ENCODE measurements at places on chromosomes 2 and 18. TPM values are rescaled to one million over a fixed set of nuclear protein-coding genes. Genes with fewer than 3 reads are reported as not detected.

Gene CPLX4
- not detected for total RNA-seq

Gene SFTPB
- total RNA-seq: not detected

Gene ADCYAP1
- not detected for total RNA-seq

Gene CMPK2
- 10.2 TPM for total RNA-seq

Gene CKAP2L
- 0.70 TPM for total RNA-seq

Gene SERPINB13
- not detected for total RNA-seq

Gene NXPH2
- total RNA-seq: not detected

DNA sequence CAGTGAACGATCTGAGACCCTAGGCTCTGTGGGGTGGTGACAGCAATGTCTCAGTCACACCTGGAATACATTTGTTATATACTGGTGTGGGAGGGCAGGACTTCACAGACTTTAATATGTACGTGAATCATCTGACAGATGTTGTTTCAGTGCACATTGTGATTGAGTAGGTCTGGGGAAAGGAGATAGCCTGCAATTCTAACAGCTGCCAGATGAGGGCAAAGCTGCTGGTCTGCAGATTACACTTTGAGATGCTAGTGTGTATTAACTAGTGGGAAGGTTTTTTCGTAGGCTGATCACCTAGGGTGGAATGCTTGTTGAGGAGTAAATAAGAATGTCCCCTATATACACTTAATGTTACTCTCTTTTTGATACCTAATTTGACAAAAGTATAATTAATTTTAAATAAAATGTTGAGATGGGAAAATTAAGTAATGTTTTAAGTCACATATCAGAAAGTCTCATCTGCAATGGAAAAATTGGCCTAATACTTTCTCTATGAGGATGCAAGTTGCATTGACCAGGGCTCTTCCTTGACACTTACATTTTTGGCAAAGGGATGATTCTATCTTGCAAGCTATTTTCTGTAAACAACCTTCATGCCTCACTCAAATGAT, 496.9 kb upstream of the HNMT start:
- H3K36me3 ChIP-seq: no peaks in the 10 kb centered on the region
- H3K27ac ChIP-seq: no peak overlapping the region
- H3K4me3 ChIP-seq: no peak overlapping the region

- no peak overlapping the region for H3K27ac ChIP-seq
- no peaks in the 10 kb centered on the region for H3K36me3 ChIP-seq
- H3K4me3 ChIP-seq: no peak overlapping the region
- DNase-seq: no peak
- no peaks in the 10 kb centered on the region for H3K4me1 ChIP-seq
- H3K27me3 ChIP-seq: no peaks in the 10 kb centered on the region
Observed at GRCh38 chr2:129726216-129726615, 253.2 kb upstream of the RAB6C start.

- DNase-seq: no peak
- H3K27ac ChIP-seq: no peak overlapping the region
- no peak overlapping the region for H3K4me3 ChIP-seq
- H3K36me3 ChIP-seq: no peaks in the 10 kb centered on the region
- no peaks in the 10 kb centered on the region for H3K27me3 ChIP-seq
Observed at GRCh38 chr18:59453468-59453961, 94.5 kb upstream of the LMAN1 start.

DNA sequence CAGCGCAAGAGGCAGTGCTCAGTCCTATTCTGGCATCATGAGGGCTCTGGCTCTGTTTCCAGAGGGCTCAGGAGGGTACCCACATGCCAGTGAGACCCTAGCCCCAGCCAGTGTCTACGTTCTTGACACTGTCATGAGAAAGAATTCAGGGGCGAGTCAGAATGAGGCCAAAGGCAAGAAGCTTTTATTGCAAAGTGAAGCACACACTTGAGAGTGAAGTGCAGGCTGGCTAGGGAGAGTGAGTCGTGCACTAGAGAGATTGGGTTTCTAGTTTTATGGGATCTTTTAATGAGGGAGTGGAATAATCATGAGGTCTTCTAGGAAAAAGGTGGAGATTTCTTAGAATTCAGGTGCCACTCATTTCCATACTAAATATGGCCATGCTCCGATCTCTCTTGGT, 164.1 kb downstream of the DCDC2C start:
- DNase-seq: no peak
- H3K4me3 ChIP-seq: no peak overlapping the region
- H3K36me3 ChIP-seq: no peaks in the 10 kb centered on the region
- H3K27me3 ChIP-seq: no peaks in the 10 kb centered on the region
- no peaks in the 10 kb centered on the region for H3K4me1 ChIP-seq
- H3K27ac ChIP-seq: no peak overlapping the region

- peak; percentile 81 for DNase-seq
- no peak overlapping the region for H3K4me3 ChIP-seq
- no peaks in the 10 kb centered on the region for H3K27me3 ChIP-seq
- H3K36me3 ChIP-seq: no peaks in the 10 kb centered on the region
Observed at GRCh38 chr2:225002039-225002655, 40.1 kb downstream of the DOCK10 start.

DNA sequence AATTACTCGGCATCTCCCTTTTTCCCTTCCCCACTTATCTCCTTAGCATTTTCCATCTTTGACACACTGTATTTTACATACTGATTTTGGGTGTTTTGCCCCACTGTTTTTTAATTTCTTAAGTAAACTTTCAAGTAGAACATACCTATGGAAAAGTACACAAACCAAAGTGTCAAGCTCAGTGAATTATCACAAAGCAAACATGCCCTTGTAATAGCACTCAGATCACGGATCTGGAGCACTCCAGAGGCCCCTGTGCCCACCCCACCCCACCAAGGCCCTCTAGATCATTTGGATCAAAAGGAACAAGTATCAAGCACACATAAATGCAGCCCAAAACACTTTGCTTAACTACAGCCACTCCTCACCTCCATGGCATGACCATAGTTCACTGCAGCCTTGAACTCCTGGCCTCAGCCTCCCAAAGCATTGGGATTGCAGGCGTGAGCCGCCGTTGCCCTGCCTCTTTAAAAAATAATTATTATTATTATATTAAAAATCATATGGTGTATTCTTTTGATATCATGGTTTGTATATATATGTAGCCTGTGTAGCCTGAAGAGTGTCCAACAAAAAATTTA, 38.1 kb downstream of the FER1L5 start:
- DNase-seq: no peak
- no peak overlapping the region for H3K27ac ChIP-seq
- no peaks in the 10 kb centered on the region for H3K4me1 ChIP-seq
- H3K36me3 ChIP-seq: no peaks in the 10 kb centered on the region
- H3K4me3 ChIP-seq: no peak overlapping the region

- H3K4me3 ChIP-seq: no peak overlapping the region
- no peaks in the 10 kb centered on the region for H3K36me3 ChIP-seq
- no peak overlapping the region for H3K27ac ChIP-seq
- DNase-seq: no peak
- no peaks in the 10 kb centered on the region for H3K27me3 ChIP-seq
Observed at GRCh38 chr2:129281791-129282530, 697.5 kb upstream of the RAB6C start.

- H3K27me3 ChIP-seq: no peaks in the 10 kb centered on the region
- H3K36me3 ChIP-seq: no peaks in the 10 kb centered on the region
- H3K4me1 ChIP-seq: no peaks in the 10 kb centered on the region
Observed at GRCh38 chr2:224764565-224765236, 48.5 kb upstream of the CCDC195 start.

- H3K4me3 ChIP-seq: no peak overlapping the region
- H3K36me3 ChIP-seq: no peaks in the 10 kb centered on the region
- peak; percentile 85 for DNase-seq
- no peaks in the 10 kb centered on the region for H3K27me3 ChIP-seq
- H3K4me1 ChIP-seq: no peaks in the 10 kb centered on the region
Observed at GRCh38 chr2:230203110-230203676, 16.6 kb downstream of the SP110 start.

DNA sequence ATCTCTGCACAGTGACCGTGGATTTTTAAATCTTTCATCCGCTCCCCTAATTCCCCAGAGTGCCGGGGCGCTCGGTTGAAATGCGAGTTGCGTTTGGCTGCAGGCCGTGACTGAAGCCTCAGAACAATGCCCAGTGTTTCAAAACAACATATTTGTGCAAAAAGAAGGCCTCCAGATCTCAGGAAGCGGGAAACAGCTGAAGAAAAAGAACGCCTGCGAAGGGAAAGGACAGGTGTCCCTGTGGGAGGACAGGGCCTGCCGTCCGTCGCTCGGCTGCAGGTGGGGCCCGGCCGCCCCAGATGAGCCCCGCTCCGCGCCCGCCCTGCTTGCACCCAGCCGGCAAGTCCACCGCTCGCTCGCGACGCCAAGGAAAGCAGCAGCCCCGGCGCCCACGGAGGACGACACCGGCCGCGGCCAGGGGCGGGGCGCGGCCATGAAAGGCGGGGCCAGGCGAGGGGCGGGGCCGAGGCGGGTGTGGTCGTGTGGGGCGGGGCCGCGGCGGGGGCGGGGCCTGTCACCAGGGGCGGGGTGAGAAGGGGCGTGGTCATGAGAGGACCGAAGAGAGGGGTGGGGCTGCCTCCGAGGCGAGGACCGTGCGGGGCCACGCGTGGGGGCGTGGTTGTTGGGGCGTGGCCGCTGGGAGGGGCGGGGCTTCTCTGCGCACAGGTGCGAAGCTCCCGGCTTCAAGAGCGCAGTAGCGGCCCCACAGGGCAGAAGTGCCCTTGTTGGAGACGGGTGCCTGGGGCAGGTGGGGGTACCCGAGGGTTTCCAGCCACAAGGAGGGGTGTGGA, 17.6 kb upstream of the BOK start:
- peak; percentile 31 for DNase-seq
- no peaks in the 10 kb centered on the region for H3K4me1 ChIP-seq
- H3K27ac ChIP-seq: no peak overlapping the region
- no peaks in the 10 kb centered on the region for H3K27me3 ChIP-seq
- peak overlapping the region; percentile 17 for H3K4me3 ChIP-seq

DNA sequence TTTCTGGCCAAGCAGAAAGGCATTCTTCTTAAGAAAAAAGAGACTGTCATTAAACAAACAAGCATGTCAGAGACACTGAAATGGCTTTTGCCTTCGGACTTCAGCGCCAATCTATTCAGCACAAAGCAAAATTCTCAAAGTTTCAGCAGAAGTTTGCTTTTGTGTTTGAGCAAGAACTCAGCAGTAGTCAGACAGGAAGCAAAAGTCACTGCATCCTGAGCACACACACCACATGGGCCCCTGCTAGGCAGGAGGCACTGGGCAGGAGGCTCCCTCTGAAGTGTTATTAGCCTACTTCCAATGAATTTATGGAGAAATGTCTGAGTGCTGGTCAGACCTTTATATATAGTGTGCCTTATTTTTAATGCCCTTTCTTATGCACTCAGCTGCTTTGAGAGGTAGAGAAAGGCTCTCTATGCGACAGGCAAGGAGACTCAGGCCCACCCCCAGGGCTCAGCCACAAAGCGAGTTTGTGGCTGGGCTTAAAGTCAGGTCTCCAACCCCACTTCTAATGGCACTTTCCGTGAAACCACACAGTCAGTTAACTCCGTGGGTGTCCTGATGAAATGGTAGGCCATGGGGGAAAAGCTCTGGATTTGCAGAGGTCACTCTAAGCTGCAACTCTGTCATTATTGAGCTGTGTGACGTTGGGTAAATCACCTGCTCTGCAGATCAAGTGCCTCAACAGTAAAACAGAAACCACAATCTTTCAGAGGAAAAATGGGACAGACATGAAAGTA, 161.0 kb upstream of the TMEM200C start:
- no peaks in the 10 kb centered on the region for H3K27me3 ChIP-seq
- no peaks in the 10 kb centered on the region for H3K36me3 ChIP-seq
- H3K4me1 ChIP-seq: no peaks in the 10 kb centered on the region
- no peak overlapping the region for H3K27ac ChIP-seq
- no peak overlapping the region for H3K4me3 ChIP-seq

DNA sequence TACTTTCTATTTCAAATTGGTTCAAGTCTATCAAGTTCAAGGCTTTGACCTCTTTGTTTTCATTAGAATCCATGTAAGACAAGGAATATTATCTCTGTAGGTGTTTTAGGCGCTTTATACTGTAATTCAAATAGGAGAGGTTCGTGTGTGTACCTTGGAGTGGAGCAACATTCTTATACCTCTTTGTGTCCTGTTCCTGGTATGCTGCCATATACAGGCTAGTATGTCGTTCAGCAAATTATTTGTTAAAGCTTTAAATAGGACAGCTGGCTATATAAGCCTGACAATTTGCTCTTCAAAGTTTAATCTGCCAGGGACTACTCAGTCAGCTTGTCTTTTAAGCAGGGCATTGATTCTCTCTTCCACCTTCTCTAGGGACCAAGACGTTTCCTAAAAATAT, 31.1 kb upstream of the SPAG16 start:
- no peak overlapping the region for H3K27ac ChIP-seq
- DNase-seq: no peak
- H3K4me1 ChIP-seq: no peaks in the 10 kb centered on the region
- no peaks in the 10 kb centered on the region for H3K27me3 ChIP-seq
- no peak overlapping the region for H3K4me3 ChIP-seq

DNA sequence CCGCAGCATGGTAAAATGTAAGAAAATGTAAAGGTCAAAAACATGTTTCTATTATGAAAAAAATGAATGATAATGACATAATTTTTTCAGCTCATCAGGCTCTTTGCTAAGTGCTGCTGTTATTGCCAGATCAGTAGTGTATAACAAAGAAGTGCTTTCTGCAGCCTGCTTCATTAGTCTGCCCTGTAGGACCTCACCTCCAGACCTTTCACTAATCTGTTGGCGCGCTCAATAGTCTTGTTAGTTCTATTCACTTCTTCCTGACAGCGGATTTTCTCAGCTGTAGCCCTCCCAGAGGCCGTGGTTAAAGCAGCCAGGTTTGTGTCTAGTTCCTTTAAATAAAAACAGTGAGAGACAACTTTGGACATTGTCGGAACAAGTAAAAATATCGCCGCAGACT, 97.7 kb downstream of the CDCA7 start:
- no peak for DNase-seq
- no peaks in the 10 kb centered on the region for H3K36me3 ChIP-seq
- no peak overlapping the region for H3K4me3 ChIP-seq
- H3K4me1 ChIP-seq: no peaks in the 10 kb centered on the region
- no peak overlapping the region for H3K27ac ChIP-seq

DNA sequence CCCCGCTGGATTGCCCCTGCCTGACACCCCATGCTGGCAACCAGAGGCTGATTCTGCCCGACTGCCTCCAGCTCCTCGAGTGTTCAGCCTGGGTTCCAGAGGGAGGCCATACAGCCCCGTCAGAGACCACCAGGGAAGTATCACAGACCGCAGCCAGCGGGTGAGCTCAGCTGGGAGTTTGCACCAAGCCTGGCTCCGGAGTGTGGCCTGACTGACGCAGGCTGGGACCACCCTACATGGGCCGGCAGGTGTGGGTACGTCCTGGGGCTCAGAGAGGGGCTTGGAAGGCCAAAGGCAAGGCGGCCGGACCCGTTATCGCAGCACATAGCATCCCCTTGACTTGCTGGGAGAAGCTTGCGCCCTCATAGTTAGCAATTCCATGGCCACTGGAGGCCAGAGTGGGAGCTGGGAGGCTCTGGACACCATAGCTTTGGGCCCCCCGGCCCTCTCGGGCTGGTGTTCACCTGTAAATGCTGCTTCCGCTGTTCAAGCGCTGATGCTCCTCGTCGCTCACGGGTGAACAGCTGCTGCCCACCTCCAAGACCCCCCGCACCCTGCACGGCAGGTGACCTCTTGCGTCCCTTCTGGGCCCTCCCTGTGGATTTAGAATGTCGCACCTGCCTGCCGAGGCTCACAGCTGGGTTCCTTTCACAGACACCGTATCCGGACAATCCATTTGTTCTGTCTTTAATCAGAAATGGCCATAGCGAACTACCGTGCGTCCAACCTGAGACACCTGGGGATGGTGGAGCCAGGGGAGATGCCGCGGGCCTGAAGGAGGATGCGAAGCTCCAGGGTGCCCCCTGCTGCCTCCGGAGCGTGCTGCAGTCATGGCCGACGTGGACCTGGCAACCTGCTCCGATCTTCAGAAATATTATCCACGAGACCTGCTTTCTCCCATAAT, 31.2 kb upstream of the SLC66A3 start:
- H3K36me3 ChIP-seq: no peaks in the 10 kb centered on the region
- no peaks in the 10 kb centered on the region for H3K4me1 ChIP-seq
- peak; percentile 81 for DNase-seq
- H3K27ac ChIP-seq: no peak overlapping the region
- H3K27me3 ChIP-seq: no peaks in the 10 kb centered on the region
